ENCODE measurements at places on chromosomes 3 and 15.

DNA sequence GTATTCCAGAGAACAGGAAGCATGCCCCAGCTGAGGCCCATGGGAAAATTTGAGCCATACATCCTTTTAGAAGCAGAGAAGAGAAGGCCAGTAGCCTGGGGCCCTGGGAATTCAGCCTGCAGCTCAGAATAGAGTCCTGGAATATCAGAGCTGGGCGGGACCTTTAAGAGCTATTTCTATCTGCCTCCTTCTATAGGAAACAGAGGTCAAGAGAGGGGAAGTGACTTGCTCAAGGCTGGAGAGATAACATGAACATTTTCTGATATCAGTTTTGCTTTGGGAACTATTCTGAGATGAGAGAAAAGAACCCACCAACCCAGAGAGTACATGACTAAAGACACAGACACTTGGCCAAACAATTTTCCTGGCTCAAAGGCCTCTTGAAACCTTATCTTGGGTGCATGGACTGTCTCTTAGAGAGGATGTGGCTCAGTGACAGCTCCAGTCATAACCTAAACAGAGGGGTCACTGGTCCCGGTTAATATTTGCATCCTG lies 26.0 kb downstream of the MASP1 start:
- DNase-seq: no peak

DNA sequence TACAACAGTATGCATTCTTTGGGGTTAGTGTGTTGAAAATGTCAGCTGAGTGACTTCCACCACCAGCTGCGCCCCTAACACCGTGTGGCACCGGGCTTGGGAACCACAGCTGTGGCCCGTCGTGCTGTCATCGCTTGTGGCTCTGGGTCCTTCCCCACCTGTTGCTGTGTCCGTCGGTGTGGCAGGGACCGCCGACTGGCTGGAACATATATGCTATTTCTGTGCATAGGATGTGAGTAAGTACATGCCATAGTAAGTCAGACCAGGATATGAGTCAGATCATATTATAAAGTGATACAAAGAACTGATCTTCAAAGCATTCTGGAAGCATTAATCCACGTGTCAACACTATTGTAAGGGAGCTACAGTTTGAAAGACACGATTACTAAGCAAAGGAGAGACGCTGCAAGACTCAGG lies 31.9 kb downstream of the EHD4 start:
- no peak for DNase-seq

GRCh38 chr3:155488671-155489070 lies 195.2 kb upstream of the STRIT1 start:
- no peak for DNase-seq

DNA sequence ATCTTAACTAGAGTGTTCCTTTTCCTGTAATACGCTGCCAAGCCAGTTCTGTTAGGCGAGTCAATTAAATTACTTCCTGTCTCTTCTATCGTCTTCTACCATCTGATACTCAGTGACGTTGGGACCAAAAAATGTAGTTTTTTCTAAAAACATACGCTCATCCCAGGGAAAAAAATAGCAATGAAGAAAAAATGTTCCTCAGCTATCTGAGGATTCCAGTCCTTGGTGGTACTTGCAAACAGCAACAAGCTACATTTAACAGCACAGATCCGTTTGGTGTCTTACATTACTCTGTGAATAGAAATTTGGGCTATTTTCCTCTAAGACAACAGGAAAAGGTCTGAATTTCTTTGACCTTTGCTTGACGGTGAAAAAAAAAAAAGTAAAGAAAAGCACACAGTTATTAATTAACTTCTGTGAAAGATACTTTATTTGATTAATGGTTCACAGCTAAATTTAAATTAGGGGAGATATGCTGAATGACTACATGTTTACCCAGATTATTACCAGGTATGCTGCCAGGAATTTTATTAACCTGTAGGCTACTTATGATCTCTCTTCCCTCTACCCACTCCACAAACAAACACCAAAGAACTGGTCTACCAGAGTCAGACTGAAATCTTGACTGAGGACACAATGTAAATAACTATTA lies 254.4 kb upstream of the ZPLD1 start:
- DNase-seq: no peak

Measured in HL-60 (cell line).